ENCODE measurements at places on chromosomes 2 and 18.

- DNase-seq = no peak
These were observed 246.0 kb downstream of the TDRD15 start for GRCh38 chr2:21369787-21370186.

DNA sequence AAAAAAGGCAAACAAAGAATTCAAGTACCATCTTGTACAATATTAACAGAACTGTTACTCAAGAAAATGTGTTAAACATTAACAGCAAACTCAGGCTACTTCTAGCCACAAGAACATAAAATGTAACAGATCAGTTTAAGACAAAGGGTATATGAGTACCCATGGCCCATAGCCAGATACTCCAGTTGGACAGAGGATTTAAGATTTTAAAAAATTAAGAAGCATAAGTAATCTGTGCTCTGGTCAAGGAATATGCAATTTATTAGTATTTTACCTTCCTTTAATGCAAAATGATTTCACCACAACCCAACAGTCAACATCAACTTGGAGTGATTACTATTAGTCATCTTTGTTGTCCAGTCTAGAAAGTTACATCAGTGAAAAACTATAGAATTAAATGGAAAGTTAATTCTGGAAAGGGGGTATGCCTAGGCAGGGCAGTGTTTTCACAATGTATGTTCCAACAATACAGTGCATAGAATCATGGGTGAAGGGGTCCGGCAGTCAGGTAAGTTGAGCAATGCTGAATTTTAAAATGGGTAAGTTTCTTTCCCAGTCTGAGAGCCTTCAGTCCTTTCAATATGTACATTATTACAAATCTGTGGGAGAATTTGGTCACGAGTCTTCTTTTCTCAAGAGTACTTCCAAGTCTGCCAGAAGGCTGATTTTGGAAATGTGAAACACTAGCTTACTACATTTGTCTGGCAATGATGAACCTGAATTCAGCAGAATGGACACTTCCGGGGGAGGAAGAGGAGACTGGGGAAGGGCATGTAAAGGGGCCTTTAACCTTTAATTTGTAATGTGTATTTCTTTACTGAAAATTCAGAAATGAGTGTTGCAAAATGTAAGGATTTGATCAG lies 34.5 kb downstream of the SFT2D3 start:
- no peak for DNase-seq

DNA sequence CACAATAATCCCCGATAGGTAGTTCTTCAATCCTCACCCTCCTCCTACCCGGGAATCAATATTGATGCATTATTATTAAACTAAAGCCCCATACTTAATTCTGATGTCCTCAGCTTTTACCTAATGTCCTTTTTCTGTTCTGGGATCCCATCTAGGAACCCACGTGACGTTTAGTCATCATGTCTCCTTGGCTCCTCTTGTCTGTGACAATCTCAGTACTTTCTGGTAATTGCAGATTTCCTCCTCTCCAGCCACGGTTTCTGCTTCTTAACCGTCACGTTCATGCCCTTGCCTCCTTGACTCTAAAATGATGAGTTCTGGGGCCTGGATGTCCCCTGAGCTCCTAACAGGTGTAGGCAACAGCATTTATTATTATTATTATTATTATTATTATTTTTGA lies 2.9 kb upstream of the DGKD start:
- DNase-seq = no peak

- DNase-seq = no peak
These were observed 227.4 kb upstream of the MC4R start for GRCh38 chr18:60599995-60600394.

DNA sequence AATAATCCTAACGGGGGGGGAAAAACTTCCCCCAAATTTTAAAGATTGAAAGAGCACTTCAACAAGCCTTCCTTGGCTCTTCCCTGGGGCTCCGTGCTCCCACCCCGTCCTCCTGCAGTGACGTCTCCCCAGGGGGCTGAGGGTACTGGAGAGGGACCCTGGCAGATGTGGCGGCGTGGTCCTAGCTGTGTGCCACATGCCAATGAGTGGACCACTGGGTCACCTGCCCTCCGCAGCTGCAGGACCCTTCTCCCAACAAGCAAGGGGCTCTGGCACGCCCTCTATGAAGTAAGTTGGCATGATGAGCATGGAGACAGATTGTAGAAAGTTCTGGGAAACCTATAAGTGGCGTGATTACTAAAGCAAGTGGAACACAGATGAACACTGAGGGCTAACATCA lies 46.7 kb downstream of the PXDN start:
- DNase-seq = no peak

- DNase-seq = no peak
These were observed 463.1 kb downstream of the PTPRM start for GRCh38 chr18:8030201-8030600.
